ENCODE measurements at places on chromosomes 3 and 15.

DNA sequence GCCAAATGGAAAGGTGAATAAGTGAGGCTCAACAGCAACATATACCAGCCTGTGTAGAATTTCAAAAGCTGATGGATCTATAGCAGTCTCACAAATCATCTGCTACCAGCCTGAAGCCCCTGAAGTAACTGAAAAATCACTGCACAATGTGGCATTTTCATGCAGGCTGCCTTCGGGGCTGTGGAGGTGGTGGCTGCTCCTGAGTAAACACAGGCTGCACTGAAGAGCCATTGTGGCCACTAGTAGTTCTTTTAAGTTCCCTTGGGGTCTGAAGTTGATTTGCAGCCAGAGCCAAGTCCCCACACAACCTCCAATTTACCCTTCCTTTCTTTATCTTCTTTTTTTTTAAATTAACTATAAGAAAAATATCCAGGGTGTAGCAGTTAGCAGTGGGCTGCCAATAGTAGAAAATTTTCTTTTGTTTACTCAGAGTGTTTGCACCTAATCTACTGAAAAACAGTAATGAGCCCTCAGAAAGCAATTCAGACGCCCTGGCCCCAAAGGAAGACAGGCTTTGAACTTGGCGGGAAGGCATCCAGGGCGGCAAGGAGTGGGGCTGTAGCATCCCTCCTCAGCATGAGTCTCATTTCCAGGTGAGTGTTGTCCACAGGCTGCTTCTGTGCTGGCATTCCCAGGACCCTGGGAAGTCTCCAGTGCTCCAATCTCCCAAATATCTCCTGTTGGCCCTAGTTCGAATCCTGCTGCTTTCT, 13.3 kb upstream of the SUSD5 start:
- DNase-seq, result no peak

GRCh38 chr3:169506956-169507355, 156.6 kb downstream of the MECOM start:
- DNase-seq, result no peak

DNA sequence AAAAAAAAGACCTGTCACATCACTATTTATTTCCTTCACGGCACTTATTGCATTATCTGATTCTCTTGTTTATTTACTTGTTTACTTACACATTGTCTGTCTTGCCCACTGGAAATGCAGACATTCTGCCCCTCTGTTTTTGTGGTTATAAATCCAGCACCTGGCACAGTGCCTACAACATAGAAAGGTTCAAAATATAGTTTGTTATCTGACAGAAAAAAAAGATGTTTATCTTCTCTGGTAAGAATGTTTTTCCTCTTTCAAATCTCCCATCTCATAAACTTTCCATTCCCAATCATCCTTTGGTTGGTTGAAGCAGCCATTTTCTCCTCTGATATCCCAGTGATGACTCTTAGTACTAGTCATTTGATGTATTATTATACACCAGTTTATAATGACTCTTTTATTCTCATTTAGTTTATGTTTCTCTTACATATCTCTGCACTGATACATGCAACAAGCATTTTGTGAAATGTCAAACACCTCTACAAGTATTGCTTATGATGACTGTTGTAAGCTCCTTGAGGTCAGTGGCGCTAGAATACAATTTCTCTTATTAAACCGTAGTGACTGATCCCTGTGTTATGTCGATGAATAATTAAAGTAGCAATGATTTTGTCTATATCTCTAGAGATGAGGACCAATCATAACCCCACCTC, 398.4 kb upstream of the TBL1XR1 start:
- DNase-seq, result no peak

GRCh38 chr15:101020945-101021344, 101.8 kb downstream of the LRRK1 start:
- no peak for DNase-seq

GRCh38 chr15:42772144-42772543, 35.2 kb upstream of the CDAN1 start:
- no peak for DNase-seq

GRCh38 chr3:89983449-89983848, 876.0 kb downstream of the EPHA3 start:
- no peak for DNase-seq

GRCh38 chr15:90401495-90401894, 13.5 kb downstream of the IQGAP1 start:
- DNase-seq, result no peak

GRCh38 chr3:4582624-4583023, 89.5 kb downstream of the ITPR1 start:
- no peak for DNase-seq

DNA sequence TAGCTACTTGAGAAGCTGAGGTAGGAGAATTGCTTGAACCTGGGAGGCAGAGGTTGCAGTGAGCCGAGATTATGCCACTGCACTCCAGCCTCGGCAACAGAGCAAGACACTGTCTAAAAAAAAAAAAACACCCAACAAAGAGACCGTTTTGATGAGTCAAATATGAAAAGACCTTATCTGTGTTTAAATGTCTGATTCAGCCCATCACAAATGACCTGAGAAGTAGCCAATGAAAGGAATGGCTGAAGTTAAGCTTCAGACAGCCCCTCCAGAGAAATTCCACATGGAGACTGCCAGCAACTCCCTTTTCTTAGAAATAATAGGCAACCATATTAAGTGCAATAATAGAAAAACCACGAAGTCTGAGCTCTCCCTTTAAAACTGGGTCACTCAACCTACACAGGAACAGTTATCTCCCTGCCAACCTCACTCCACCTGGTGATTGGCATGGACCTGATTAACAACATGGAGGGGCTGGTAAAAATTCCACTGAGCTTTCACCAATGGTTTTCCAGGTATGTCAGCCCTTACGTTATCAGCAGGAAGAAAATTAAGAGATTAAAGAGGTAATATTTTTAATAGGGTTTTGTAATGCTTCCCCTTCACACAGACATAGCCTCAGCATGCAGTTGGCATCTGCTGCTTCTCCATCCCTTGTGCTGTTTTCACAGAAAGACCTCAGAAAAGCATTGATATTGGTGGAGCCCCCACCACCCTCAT, 238.1 kb upstream of the STT3B start:
- no peak for DNase-seq

- no peak for DNase-seq
These were observed 82.9 kb downstream of the TOP2B start for GRCh38 chr3:25581823-25582222.
